ENCODE measurements at places on chromosomes 4 and X.

- no peak for DNase-seq
Observed at GRCh38 chr4:109985993-109986974, 73.6 kb downstream of the EGF start.

DNA sequence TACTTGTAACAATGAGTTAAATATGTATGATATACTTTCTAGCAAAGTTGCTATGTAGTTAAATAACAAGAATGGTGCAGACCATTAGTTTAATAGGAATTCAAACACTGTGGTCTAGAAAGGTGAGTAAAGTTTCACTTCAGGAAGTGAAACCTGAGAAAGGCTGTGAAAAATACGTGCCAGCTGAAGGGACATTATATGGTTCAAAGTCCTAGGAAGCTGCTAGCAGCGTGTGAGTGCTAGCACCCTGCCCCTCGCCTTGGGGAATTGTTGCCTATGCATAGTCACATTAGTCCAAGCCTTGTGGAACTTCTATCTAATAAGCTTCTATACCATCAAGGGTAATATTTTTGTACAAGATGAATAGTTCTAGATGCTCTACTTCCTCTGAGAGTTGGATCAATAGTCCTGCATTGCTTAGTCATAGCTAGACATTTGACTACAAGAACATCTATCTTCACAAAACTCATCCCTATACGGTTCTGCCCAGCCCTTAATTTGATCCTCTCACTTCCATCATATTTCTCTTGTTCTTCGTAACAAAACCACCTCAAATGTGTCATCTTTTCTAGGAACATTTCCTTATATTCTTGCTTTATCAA, 45.8 kb upstream of the ARSJ start:
- DNase-seq = no peak

DNA sequence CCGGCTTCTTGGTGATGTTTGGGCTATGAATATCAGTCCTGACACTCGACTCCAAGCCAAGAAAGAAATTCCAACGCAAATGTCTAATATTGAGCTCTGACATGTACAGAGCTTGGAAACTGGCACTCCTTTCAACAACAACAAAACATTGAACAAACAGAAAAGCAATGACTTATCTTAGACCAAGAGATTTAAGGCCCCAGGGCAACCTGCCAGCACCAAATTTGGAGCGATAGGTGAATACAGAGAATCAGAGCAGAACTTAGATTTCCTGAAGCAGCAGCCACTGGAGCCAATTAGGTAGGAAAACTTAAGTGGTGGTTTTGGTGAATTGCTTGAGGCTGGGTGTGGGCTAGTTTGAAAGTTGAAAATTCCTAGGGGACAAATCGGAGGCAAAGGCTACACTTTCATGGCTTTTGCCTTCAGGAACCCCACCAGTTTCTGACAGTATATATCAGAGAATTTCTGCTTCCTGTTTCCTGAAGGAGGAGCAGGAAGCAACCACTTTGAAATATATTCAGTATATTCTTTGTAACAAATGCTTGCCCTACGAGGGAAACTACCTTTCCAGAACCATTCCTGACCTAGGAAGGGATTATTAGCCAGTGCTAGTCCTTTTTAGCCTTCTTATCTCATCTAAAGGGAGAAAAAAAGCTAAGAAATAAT, 10.1 kb upstream of the FMR1 start:
- no peak for DNase-seq

DNA sequence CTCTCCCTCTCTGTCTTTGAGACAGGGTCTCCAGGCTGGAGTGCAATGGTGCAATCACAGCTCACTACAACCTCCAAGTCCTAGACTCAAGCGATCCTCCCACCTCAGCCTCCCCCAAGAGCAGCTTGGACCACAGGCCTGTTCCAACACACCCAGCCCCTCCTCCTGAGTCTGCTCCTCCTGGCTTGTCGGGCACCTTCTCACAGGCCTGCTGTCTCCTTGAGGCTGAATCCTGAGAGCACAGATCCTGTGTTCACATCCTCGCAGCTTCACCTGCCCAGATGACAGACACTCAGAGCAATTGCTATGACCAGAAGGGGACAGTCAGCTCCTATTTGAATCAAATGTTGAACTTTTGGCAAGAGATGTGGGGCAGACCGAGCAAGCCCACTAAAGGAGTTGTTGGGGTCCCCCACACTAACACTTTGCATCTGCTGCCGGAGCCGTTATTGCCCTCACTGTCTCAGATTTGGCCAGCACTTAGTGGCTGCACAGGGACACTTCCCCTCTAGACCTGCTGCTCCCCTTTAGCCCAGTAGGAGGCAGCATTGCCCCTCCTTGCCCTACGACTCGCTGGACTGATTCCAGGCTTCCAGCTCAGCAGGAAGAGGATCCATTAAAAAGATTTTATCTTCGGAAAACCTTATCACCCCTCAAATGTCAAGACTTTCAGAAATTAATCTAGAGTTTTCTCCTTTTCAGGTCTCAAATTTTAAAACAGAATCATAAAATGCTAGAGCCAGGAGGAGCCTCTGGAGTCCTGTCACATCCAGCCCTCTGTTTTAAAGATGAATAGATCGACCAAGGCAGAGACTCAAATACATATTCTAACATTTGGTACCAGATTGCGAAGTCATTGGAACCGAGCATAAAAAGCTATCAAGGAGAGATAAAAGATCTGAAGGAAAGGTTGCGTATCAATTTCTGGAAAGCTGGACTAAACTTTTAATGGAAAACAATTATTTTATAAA, 113.7 kb downstream of the USP46 start:
- DNase-seq = no peak

- DNase-seq = no peak
Observed at GRCh38 chr4:87910795-87911194, 64.7 kb upstream of the SPP1 start.

- DNase-seq = no peak
Observed at GRCh38 chr4:152677117-152677516, 2.7 kb downstream of the TMEM154 start.

- no peak for DNase-seq
Observed at GRCh38 chr4:13202701-13203100, 281.4 kb downstream of the RAB28 start.

GRCh38 chrX:103747163-103747562, 29.5 kb upstream of the PLP1 start:
- no peak for DNase-seq

DNA sequence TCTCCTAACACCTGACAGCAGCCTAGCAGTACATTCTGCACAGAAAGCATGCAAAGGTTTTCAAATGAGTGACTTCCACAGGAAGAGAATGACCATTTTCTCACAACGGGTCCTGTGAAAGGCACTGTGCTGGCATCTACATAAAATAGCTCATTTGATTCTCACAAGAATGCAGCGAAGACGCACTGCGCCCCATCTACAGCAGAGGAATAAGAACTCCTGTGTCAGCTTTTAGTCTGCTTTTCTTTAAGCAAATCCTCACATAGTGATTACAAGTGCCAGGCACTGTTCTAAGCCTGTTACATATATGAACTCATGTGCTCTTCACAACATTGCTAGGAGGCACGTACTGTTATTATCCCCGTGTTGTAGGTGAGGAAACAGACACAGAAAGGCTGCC, 62.5 kb downstream of the AFAP1 start:
- DNase-seq = no peak

DNA sequence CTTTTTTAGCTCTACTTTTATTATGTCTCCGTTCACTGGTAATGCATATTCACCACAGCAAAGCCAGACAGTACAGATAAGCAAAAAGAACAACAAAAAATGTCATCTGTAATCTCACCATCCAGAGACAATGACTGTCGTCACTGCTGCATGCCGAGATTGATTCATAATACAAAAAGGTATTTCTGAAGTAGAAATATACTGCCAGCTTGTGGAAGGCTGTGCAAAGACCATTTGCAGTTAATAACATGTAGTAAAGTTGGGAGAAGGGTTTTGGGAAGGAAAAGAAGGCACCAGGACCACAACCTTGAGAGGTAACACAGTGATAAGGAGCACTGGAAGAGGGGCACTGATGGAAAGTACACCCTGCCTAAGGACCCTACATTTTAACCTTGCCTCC, 223.0 kb upstream of the ZIC3 start:
- DNase-seq = no peak

- DNase-seq = no peak
Observed at GRCh38 chrX:65643531-65644052, 23.9 kb upstream of the MSN start.

GRCh38 chr4:78953769-78954666, 14.8 kb upstream of the PAQR3 start:
- no peak for DNase-seq

GRCh38 chr4:128917781-128918180, 108.3 kb downstream of the JADE1 start:
- DNase-seq = no peak

Measured in activated CD8-positive, alpha-beta memory T cell treated with anti-CD3 and anti-CD28 coated beads for 1 hour (primary cell).